Suprapubic skin (tissue), 4 donors: ENCODE measurements at places on chromosomes 6 and 20. TPM values are rescaled to one million over a fixed set of nuclear protein-coding genes. Genes with fewer than 3 reads are reported as not detected.

The ZC3H12D gene
- total RNA-seq, result 0.23 TPM

The IRAK1BP1 gene
- 5.0 TPM for total RNA-seq

The STMND1 gene
- not detected for total RNA-seq

DNA sequence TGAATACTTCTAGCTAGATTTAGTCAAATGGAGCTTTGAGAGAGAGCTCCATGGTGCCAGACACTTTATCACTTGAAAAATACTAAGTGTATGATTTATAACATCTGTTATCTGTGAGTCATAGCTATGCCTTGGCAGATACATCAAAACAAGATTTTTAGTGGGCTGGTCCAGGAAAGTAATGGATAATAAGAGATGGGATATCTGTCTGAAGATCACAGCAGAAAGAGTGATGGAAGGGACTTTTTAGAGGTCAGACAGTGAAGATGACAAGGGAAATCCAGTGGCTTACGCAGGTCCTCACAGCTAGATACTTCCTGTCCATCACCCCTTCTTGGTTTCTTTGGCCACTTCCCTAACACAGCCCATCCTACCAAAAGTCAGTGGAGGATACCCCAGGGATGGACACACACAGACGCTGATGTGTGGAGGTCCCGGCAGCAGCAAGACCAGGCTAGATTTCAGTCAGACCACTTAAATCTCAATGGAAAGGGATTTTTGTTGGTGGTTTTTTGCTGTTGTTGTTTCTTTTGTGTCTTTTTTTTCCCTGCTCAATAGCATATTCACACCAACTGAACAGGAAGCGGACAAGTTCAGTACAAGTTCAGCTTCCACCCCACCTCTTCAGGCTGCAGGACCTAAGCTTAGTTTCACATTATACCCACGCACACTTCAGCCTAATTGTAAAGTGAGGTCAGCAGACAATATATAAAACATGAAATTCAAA, 209.3 kb downstream of the ALDH8A1 start:
- DNase-seq, result no peak

- DNase-seq, result no peak
Observed at GRCh38 chr6:1346558-1347091, 34.7 kb downstream of the FOXQ1 start.

DNA sequence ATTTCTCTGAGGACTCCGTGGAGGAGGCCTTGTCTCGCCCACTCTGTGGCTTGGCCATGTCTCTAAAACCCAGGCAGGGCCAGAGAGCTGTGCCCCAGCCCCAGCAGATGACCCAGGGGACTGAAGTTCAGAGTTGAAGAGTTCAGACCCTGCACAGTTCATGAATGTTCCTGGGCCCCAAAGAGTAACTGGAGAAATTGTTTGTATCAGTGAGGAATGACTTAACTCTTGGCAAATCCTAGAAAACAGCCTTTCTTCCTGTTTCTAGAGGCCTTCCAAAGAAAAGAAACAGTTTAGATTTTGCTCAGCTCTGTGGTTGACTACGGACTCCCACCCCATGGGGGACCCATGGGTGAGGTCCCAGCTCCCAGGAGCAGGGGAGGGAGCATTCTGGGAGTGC, 62.1 kb upstream of the EYA2 start:
- DNase-seq, result no peak

- no peak for DNase-seq
Observed at GRCh38 chr6:8441452-8441851, 6.1 kb upstream of the SLC35B3 start.

DNA sequence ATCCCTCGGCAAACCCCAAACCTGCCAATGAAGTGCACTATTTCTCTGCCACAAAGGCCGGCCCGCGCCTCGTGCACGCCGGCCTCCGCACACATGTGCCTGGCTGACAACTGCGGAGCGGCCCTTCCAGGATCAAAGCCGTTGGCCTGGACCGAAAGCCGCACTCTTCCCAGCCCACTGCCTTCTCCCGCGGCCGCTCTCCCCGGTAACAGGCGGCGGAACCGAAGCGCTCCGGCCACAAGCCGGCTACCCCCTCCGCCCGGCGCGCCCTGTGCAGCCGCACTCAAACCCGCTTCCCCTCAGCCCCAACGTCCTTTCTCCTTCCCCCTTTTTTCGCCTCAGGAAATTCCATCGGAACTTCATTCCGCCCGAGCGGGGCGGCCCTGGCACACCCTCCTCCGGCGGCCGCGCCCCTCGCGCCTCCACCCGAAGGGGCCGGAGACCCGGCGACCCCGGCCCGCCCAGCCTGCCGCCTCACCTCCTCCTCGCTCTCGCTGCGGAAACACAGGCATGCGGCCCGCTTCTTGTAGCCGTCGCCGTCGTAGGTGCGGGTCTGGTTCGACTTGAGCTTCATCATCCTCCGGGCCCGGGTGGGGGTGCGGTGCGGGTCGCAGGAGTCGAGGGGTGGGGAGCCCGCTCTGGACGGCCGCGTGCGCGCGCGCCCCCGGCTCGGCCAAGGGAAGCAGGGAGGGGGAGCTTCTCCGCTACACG, 528 bp downstream of the NUDT3 start:
- peak; percentile 88 for DNase-seq

DNA sequence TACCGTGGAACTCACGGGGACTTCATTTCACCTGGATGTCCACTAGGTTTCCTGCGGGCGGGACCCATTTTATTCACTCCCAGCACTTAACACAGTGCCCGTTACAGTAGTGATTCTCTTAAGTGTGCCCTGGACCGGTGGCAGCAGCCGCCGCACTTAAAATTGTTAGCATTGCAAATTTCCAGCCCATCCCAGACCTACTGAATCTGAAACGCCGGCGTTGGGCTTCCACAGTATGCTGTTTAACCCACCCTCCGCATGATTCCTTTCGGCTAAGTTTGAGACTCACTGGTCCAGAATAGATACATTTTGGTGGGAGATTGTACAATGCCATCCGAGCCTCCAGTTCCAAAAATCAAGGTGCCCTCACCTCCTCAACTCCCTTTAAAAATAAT, 967 bp downstream of the SMPDL3A start:
- DNase-seq, result no peak
